CD4-positive, alpha-beta T cell (primary cell): ENCODE measurements at places on chromosomes 6 and 20. TPM values are rescaled to one million over a fixed set of nuclear protein-coding genes. Genes with fewer than 3 reads are reported as not detected.

The VGLL2 gene
- total RNA-seq, result not detected

The MYLK2 gene
- total RNA-seq, result not detected

The SPEF1 gene
- not detected for total RNA-seq

The PTK6 gene
- 0.22 TPM for total RNA-seq

The TSBP1 gene
- total RNA-seq, result not detected

DNA sequence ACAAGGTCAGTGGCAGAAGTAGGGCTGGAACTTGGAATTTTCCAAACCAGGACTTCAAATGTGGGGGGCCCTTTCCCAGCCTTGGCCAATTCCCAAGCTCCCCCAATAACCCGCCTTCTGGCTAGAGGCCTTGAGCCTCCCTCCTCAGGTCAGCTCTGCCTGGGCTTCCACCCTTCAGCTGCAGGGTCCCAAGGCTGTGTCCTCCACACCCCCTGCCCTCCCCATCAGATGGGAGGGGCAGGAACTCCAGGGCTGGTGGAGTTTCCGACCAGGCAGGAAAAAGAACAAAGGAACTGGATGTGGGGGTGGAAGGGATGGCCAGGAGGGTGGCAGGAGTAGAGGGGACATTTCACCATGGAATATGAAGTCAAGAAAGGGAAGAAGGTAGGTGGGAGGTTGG is at the start of gene CCM2L:
Gene CCM2L, plus strand, starts transcription at position 338 of the 400 bp plus-strand sequence. Its CDS starts 17 bp downstream, at position 355.
- DNase-seq, result no peak
- no peak within 1 kb of the TSS for H3K27ac ChIP-seq
- no peaks in the 10 kb centered on the region for H3K4me1 ChIP-seq
- H3K27me3 ChIP-seq, result peaks cover under 1% of the 10 kb centered on the region
- no peaks in the 10 kb centered on the region for H3K36me3 ChIP-seq

GRCh38 chr20:50366270-50367103 is 143.7 kb upstream of the PTPN1 start:
- H3K4me1 ChIP-seq, result peaks cover 6% of the 10 kb centered on the region
- no peaks in the 10 kb centered on the region for H3K36me3 ChIP-seq
- H3K27ac ChIP-seq, result no peak overlapping the region
- H3K27me3 ChIP-seq, result no peaks in the 10 kb centered on the region

DNA sequence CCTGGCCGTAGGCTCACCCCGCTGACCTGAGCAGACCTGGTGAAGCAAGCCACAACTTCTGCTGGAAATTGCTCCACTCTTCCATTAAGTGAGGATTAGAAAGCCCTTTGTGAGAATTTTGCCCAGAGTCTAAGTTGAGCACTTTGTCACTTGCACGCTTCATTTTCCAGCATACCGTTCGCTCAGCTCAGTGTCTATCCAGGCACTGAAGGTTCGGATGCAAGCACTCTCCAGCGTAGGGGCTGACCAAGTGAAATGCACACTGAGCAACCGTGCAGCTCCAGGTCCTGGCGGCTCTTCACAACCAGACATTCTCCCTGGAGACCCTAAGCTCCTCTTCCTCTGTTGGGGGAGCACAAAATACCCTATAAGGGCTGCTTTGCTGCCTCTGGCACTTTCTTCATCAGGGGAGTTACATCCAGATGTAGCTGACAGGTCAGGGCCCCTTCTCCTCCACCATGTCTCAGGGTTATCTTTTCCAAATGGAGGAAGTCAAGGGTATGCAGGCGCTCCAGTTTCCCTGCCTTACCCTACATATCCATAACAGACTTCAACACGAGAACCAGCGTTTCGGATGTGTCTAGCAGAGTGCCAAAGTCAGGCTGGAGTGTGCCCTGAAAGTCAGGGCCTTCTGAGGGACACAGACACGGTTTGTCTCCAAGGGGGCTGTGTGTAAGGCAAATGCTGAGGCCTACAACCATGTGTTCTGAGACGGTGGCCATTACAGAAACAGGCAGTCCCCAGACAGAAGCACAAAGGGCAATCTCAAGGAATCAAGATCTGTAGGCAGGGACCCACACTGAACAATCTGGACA is 146.7 kb upstream of the AFDN start:
- no peak overlapping the region for H3K4me3 ChIP-seq
- H3K4me1 ChIP-seq, result peaks cover 4% of the 10 kb centered on the region
- no peak overlapping the region for H3K27ac ChIP-seq
- DNase-seq, result no peak
- H3K36me3 ChIP-seq, result no peaks in the 10 kb centered on the region

- no peak overlapping the region for H3K4me3 ChIP-seq
- H3K27ac ChIP-seq, result no peak overlapping the region
- H3K27me3 ChIP-seq, result no peaks in the 10 kb centered on the region
- no peak for DNase-seq
- H3K4me1 ChIP-seq, result no peaks in the 10 kb centered on the region
Measured at GRCh38 chr6:67956352-67956751, 678.7 kb upstream of the ADGRB3 start.

DNA sequence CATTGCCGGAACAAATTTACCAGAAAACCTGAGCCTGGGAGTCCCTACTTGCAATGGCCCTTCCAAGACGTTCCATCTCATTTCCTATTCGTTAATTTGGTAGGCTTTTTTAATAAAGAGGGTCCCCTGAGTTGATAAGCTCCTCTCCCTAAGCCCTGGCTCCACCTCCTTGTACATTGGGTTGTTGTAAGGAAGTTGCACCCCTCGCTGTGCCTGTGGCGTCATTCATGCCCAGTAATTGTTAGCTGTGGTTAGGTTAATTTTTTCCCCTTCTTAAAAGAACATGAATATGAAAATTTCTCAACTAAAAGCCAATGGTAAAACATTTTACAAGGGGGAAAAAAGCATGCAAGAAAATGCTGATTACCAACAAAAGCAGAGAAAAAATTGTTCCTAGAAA is 91.9 kb downstream of the SLC24A3 start:
- no peaks in the 10 kb centered on the region for H3K4me1 ChIP-seq
- H3K4me3 ChIP-seq, result no peak overlapping the region
- no peak overlapping the region for H3K27ac ChIP-seq
- H3K27me3 ChIP-seq, result no peaks in the 10 kb centered on the region
- no peaks in the 10 kb centered on the region for H3K36me3 ChIP-seq
- no peak for DNase-seq

GRCh38 chr20:47970282-47970903 is 185.1 kb upstream of the SULF2 start:
- H3K27ac ChIP-seq, result no peak overlapping the region
- DNase-seq, result no peak
- H3K4me1 ChIP-seq, result no peaks in the 10 kb centered on the region
- H3K27me3 ChIP-seq, result no peaks in the 10 kb centered on the region
- H3K4me3 ChIP-seq, result no peak overlapping the region
- H3K36me3 ChIP-seq, result no peaks in the 10 kb centered on the region

- peaks cover 4% of the 10 kb centered on the region for H3K27me3 ChIP-seq
- no peaks in the 10 kb centered on the region for H3K4me1 ChIP-seq
- H3K4me3 ChIP-seq, result no peak overlapping the region
- no peaks in the 10 kb centered on the region for H3K36me3 ChIP-seq
Measured at GRCh38 chr6:126947070-126947469, 171.4 kb upstream of the RSPO3 start.

GRCh38 chr6:127784468-127784867 is 116.4 kb downstream of the THEMIS start:
- H3K27ac ChIP-seq, result no peak overlapping the region
- H3K36me3 ChIP-seq, result peaks cover 21% of the 10 kb centered on the region
- no peak overlapping the region for H3K4me3 ChIP-seq
- no peaks in the 10 kb centered on the region for H3K27me3 ChIP-seq
- DNase-seq, result no peak
- H3K4me1 ChIP-seq, result peaks cover 11% of the 10 kb centered on the region
